ENCODE measurements at places on chromosomes 13 and 19.

DNA sequence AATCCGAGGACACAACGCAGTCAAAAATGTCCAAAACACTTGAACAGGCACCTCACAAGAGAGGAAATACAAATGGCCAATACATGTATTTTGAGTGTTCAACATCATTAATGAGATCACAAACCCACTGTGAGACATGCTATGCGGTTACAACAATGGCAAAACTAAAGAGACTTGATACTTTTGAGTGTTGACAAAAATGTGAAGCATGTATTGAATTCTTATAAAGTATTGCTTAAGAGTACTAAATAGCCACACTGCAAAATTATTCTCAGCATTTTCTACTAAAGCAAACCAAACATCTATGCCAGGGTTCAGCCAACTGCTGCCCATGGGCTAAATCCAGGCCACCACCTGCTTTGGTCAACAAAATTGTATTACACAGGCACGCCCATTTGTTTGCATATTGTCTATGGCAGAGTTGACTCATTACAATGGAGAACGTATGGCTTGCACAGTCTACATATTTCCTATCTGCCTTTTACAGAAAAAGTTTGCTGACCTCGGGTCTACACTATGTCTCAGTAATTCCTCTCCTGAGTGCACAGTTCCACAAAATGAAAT lies 135.3 kb downstream of the B3GLCT start:
- no peak for DNase-seq

DNA sequence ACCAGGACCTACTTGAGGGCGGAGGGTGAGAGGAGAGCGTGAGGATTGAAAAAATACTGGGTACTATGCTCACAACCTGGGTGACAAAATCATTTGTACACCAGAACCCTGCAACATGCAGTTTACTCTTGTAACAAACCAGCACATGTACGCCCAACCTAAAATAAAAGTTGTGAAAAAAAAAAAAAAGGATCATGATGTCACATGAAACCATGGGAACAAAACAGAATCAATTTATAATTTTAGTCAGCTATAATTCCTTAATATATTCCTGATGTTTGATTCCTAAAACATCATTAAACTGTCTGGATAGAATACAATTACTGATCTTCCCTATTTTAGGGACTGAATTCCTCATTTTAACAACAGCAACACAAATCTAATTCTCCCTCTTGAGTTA lies 160.6 kb upstream of the SPRY2 start:
- DNase-seq, result no peak

DNA sequence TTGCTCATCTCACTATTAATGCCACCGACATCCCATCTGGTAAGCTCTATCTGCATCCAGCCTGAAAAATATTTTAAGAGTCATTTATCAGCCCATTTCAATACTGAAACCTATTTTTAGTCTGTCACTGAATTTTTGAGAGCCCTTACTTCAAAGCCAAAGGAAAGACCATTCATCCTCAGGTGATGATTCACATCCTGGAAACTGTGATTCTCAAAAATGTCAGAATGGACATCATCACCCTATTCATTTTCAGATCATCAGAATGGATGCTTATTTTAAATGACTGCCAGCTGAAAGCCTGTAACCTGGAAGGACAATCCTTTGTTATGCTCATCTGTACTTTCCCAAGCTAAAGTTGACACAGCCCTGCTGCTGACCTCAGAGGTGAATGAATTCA lies 27.0 kb downstream of the TNFSF11 start:
- DNase-seq, result no peak

DNA sequence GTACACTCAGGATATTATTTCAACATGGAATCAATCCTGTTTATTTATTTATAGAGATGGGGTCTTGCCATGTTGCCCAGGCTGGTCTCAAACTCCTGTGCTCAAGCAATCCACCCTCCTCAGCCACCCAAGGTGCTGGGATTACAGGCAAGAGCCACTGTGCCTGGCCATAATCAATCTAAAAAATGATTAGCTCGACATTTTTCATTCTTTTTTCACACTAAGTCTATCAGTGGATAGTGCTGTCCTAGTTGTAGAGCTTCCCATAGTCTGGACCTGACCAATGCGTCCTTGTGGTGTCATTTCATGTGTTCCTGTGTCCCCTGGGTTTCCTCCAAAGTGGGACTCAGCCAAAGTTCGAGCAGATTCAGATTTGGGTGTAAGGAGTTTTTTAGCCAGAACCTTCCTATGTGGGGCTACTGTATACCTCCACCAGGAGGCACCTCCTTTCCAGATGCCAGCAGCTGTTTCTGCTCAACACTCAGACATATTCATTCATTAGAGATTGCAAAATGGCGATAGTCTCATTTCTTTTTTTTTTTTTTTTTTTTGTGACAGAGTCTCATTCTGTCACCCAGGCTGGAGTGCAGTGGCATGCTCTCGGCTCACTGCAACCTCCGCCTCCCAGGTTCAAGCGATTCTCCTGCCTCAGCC lies 61.1 kb downstream of the MAP4K1 start:
- DNase-seq, result peak; percentile 63

DNA sequence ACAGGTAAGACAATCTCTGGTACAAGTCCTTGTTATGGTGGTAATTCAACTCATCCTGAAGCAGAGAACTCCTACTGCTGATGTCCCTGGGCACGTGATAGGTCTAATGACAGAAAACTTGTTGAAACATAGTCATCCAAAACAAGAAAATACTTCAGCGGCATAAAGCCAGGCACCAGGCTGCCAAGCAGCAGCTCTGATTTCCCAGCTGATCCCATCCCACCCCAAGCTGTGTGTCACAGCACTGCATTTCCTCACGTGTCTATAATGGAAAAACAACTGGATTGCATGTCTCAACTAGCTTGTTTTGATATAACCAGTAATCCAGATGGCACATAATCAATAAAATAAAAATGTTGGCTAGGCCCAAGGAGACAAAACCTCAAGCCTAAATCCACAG lies 64.8 kb downstream of the MIPEP start:
- DNase-seq, result no peak

- DNase-seq, result no peak
These were observed 173.6 kb downstream of the NALCN start for GRCh38 chr13:101242720-101243119.

GRCh38 chr13:28467034-28467433 lies 27.9 kb downstream of the FLT1 start:
- no peak for DNase-seq

- no peak for DNase-seq
These were observed 99.4 kb downstream of the WASF3 start for GRCh38 chr13:26656919-26657318.

GRCh38 chr19:7636691-7637373 lies at the start of gene STXBP2:
TSS of gene STXBP2 (plus strand) at chr19:7637110. CDS start at chr19:7637150, 40 bp downstream.
- DNase-seq, result peak; percentile 92

DNA sequence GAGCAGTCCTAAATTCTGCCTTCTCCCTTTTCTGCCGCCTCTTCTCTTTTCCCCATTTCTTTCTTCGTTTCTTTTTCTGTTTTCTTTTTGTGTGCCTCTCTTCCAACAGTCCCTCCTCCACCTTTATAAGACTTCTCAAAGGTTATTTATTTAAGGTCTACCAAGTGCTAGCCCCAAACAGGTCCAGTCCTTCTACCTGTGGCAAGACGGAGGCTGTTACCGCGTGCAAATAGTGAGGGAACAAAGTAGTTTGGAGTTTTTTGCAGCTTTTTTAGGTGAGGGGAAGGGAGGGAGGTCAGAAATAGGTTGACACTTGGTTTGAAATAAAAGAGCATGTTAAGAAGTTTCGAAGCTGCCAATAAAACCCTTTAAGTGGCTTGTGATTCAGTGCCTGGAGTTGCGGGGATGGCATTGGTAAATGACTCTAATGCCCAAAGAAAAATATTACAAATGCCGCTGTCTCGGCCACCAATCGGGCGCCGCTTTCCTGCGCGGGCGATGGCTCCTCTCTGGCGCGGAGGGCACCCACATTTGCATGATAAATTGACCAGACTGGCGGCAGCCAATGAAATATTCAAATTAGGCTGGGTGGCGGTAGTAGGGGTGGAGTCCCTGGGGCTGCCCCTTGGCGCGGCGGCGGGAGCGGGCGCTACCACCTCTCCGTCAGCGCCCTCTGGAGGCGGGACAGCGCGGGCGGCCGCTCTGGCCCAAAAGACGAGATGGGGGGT lies 7.5 kb upstream of the TSHZ3 start:
- DNase-seq, result peak; percentile 42

DNA sequence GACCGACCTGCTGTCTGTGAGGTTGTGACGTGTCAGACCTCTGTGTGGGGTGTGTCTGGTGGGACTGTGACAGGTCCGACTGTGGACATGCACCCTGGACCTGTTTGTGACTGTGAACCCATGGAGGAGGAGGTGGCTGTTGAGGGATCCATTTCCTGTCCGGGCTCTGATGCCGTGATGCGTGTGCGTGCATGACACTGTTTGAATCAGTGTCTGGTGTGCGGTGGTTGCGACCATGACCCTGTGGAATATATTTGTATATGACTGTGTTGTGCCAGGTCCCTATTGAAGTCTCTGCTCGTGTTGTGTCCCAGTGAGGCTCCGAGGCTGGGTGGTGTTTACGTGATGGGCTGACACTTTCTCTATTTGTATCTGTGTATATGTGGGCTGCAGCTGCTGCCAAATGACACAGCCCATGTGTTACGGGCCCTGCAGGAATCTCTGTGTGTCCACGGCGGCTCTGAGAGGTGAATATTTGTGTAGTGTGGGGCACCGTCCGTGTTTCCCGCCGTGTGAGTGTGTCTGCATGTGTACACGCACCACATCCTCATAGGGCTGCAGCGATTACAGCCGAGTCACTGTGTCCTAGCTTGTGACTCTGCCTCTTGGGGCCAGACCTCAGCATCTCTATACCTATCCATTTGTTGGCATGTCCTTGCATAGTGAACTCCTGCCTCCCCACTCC lies 18.3 kb downstream of the CCDC97 start:
- DNase-seq, result no peak

- no peak for DNase-seq
These were observed 110.3 kb downstream of the TUBA3C start for GRCh38 chr13:19071161-19071936.

DNA sequence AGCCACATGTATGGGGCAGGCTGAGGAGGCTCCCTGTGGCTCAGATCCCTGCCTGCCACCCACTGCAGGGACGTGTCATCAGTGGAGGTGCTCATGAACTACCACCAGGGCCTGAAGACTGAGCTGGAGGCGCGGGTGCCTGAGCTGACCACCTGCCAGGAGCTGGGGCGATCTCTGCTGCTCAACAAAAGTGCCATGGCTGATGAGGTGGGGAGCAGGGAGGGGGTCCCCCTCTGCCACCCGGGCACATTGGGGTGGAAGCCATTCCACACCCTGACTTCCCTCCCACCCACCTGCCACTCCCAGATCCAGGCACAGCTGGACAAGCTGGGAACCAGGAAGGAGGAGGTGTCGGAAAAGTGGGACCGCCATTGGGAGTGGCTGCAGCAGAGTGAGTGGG lies 11.3 kb upstream of the SHKBP1 start:
- DNase-seq, result no peak

- no peak for DNase-seq
These were observed 12.6 kb downstream of the MKNK2 start for GRCh38 chr19:2038284-2039088.

DNA sequence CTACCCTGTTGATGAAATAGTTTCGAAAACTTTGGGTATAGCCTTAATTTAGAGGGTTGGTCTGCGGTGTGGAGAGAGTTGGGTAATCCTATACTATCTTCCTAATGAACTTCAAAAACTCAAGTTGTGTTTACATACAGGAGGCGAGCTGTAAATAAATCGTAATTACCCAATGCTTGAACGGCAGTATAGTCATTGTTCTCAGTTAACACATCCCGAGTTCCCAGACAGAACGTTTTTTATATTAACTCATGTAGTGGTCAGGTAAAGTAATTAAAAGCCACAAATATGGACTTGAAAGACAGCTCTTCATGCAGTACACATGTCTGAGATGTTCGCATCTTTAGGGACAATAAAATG lies 1.5 kb downstream of the PDS5B start:
- no peak for DNase-seq

DNA sequence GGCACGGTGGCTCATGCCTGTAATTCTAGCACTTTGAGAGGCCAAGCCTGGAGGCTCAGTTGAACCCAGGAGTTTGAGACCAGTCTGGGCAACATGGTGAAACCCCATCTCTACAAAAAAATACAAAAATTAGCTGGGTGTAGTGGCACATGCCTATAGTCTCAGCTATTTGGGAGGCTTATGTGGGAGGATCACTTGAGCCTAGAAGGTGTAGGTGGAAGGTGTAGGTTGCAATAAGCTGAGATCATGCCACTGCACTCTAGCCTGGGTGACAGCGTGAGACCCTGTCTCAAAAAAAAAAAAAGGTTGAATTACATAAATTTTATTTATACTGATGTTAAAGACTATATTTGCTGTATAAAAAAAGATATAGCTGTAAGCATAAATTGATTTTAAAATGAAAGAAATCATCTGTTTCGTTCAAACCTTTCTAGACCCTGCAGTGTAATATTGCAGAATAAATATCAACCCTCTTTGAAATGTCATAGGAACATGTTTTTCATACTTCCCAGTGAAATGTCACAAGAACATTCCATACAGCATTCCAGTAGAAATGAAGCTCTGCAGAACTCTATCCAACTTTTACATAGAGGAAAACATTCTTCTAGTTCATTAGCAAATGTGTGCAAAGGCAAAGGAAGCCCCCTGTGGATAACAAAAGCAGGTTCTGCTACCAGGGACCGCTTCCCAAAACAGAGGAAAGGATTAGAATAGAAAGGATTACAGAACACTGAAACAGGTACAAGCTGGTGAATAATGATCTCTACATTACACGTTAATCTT lies 76.0 kb downstream of the CAB39L start:
- no peak for DNase-seq

GRCh38 chr19:44755219-44755618 lies 6.7 kb downstream of the BCL3 start:
- DNase-seq, result no peak

DNA sequence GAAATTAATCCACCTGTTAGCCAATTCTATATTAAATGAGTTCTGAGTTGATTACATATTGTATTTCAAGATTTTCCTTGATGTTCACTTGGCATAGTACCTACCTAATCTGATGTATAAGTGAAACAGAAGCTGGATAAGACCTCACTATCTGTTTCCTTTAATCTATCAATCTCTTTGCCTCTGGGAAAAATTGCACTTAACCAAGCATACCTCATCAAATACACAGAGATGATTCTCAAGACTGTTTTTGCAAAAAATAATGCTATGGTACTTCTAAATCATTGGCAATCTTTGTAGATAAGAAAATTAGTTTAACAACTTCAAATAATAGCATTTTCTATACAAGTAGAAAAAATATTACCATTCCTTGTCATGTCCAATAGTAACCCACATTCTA lies 55.2 kb downstream of the SERPINE3 start:
- no peak for DNase-seq

- no peak for DNase-seq
These were observed 255.3 kb downstream of the TEX29 start for GRCh38 chr13:111575719-111576118.

DNA sequence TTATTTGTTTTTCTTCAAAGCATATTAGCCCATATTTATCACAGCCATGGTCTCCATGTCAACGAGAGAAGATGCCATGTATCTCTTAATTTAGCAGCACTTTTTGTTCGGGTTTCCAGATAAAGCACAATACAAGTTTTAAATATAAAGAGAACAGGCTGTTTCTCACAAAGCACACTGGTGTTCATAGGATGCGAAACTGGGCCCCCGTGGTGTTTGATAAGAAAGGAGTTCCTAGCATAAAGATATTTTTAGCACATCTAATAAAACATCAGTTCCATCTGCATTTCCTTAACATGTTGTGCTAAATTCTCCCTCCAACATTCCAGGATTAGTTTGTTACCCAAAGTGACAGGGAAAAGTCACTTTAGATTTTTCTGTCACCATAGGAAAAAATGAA lies 72.4 kb upstream of the EDNRB start:
- no peak for DNase-seq

GRCh38 chr13:30810261-30810701 lies 74.9 kb downstream of the ALOX5AP start:
- no peak for DNase-seq
